ENCODE measurements at places on chromosomes 3 and 15.

DNA sequence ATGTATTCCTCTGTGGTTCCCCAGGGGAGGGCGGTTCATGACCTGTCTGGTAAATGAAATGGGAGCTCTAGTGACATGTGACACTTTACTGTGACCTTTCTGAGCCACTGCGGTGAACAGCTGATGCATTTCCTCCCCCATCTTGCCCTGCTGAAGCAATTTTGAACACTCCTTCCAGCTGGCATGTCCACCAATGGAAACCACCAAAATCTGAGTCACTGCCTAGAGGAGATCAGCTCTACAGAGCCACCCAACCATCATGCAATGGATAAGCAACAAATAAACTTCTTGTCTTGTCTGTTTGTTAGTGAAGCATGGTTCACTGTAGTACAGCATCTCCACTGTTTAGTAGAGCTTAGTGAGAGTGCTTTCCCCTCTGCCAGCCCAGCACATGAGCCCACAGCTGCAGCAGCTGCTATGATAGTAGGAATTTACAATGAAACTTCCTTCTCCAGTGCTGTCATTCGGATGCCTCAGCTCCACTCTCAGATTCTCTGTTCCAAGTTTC, 479.4 kb downstream of the NTRK3 start:
- DNase-seq = no peak

DNA sequence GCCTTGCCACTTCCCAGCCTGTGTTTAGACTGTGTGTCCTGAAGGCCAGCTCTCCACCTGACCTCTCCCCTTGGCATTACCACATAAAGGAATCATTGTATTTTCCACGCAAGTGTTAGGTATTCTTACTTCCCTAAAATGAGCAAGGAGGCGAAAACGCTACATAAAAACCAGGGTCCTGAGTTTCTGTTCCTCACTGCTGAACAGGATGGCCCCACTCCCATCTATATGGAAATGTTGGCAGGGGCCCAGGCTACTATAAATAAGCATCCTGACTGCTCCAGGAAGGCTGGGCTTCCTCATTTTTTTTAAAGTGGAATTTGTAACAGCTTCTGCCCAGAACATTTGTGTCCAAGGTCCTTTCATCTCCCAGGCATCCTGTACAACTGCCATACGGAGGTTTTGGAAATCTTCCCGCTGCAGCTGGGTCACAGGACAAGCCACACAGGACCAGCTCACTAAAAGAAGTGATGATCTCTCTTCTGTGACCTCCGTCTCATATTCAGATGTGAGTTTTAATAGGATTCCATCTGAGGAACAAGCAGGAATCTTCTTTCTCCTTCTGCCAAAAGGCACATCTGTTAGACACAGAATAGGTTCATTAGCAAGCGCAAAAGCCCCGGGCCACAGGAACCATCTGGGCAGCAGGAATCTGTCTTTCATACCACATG, 56.4 kb upstream of the LIMD1 start:
- DNase-seq = no peak

GRCh38 chr3:157354722-157355121, 81.9 kb upstream of the PTX3 start:
- DNase-seq = no peak

DNA sequence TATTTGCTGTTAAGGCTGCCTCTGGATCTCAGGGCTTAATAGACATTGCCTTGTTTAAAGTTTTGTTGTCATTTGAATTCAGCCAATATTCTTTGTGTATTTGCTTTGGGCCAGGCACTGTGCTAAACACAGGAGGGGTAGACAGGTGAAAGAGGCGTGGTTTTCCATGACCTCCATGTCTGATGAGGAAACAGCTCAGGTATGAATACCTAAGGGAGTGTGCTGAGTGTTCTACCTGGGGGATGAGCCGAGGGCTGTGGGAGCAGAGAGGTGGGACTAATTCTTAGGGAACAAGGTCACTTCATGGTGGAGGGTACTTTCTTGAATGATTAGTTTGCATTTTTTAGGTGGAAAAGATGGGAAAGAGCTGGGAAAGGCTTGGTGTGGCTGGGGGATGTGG, 108.2 kb downstream of the THSD4 start:
- no peak for DNase-seq

DNA sequence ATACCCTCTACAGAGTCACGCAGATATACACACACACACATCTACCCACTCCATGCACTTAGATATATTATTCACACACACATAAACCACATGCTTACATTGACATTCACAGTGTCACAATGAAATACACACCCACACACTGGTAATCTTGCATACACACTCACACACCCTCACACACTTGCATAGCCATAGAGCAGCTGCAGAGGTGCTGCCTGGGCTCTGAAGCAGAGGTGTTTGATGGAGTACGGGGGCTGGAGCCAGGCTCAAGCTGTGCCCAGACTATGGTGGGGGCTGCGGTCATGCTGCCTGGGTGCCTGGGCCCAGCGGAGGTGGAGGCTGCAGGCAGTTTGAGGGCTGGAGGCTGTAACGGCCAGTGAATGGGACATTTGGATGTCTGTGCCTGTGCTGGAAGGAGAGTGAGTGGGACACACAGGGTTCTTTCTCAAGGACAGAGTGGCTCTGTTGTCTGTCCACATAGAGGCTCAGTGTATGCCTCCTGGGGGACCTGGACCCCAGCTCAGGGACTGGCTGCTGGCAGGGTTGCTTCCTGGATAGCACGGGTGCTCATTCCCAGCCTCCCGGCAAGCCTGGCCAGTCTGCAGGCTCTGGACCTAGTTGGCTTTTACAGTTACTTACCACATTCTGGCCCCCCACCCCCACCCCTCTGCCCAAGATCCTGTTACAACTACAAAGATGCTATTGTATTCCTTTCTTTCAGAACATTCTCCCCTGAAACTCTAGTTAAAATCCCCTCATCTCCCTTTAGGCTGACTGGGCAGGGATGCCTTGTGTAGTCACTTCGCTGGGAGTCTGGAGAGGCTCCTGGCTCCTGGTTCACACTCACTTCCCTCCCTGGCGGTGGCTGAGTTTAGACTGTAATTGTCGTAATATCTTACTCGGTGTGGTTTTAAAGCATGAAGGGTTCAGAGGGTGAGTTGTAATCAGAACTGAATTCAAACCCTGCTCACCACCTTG, 12.5 kb downstream of the GASK1A start:
- DNase-seq = no peak
